Activated CD8-positive, alpha-beta memory T cell treated with anti-CD3 and anti-CD28 coated beads for 4 hours (primary cell): ENCODE measurements at places on chromosomes 2 and 18.

- DNase-seq: no peak
These were observed 13.1 kb downstream of the KCNE4 start for GRCh38 chr2:223065107-223065506.

- no peak for DNase-seq
These were observed 431.6 kb downstream of the MEIS1 start for GRCh38 chr2:66866331-66867062.

DNA sequence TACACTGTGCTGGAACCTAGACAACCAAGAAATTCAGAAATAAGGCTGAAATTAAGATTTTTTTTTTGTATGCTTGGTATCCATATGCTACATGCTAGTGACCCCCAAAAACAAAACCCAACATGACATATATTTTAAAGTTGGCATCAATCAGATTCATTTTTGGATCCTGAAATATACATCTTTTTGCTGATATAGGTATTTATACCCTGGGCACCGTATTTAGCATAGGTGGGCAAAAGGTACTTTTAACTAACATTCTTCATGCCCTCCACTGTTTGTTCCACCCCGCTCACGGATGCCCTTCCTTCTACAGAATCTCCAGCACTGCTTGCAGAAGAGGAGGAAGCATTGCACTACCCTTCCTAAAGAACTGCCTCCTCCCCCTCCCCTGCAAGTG, 52.6 kb downstream of the SPOPL start:
- no peak for DNase-seq

- no peak for DNase-seq
These were observed 46.2 kb downstream of the COL4A4 start for GRCh38 chr2:227117852-227118251.

DNA sequence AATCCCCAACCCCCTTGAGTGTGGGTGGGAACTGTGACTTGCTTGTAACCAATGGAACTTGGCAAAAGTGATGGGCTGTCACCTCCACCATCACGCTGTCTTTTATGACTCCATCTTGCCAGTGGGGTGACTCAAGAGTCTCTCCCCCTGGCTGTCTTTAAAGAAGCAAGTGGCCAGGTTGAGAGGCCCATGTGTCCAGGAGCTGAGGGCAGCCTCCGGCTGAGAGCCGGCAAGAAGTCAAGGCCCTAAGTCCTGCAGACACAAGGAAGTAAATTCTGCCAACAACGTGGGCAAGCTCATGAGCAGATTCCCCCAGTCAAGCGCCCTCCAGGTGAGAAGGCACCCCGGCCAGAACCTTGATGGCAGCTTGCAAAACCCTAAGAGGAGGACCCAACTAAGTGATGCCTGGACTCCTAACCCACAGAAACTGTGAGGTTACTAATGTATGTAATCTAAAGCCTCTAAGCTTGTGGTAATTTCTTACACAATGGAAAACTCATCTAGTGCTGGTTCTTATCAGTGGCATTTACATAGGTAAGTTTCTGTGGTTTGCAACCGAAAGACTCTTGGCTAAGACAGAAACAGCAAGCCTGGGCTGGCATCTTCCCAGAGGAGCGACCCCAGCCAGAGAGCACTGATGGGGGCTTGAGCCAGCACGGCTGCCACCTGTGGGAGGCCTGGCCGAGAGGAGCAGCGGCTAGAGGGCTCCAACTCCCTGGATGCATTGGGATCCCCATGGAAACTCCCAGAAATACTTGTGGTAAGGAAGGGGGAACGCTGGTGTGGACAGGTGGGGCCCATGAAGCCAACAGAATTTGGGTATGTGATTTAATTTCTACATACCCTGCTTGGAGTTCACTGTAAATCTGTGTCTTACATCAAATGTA, 49.3 kb downstream of the CIB4 start:
- DNase-seq: no peak

GRCh38 chr18:22789600-22789999, 143.5 kb upstream of the RBBP8 start:
- no peak for DNase-seq

- DNase-seq: no peak
These were observed 39.9 kb upstream of the DARS1 start for GRCh38 chr2:136025057-136025973.

DNA sequence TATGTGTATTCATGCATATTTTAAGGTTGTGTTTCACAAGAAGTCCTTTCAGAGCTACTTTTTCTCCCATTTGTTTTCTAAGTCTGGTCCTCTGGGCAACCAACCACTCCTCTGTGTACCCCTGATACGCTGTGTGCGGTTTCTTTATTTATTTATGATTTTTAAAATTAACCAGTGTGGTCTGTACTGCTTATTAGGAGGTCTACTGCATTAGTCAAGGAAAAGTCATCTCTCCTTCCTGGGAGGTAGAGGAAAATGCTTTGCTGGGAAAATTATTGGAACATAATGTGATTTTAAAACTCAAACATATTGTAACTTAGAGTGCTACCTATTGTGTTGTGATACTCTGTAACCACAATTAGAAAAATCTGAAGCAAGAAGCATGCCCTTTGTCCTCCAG, 1404.3 kb downstream of the SUCLG1 start:
- DNase-seq: no peak

DNA sequence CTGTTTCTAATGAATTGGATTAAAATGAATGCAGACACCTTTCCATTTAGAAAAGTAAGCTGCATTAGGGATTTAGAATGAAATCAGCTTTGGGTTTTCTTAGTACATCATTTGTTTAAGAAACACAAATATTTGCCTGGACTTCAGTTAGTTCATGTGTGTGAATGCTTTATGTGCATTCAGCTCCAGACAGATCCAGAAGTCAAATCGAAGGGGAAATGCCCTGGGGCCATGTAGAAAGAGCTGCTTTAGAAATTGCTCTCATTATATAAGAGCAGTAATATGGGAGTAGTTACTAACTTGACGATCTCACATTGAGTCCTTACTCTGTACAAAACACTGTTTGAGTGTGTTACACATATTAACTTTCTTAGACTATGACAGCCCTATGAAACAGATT, 88.0 kb upstream of the TTC39C start:
- no peak for DNase-seq

- no peak for DNase-seq
These were observed at the start of gene DOK6 for GRCh38 chr18:69400253-69400975. TSS of gene DOK6 (plus strand) at chr18:69400888.

DNA sequence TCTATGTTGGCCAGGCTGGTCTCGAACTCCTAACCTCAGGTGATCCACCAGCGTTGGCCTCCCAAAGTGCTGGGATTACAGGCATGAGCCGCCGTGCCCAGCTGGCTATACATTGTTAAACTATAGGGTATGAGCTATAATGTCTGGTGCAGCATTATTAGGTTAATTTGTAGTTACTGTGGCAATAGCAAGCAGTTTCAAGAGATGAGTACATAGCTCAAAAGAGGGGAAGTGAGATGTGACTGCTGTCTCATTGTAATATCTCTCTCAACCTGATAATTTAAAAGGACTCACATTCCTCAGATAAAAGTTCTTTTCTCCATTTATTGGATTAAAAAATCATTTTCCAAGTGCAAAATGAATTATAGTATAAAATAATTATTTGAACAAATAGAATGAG, 116.4 kb downstream of the INO80D start:
- no peak for DNase-seq

- no peak for DNase-seq
These were observed 212.4 kb upstream of the CWC22 start for GRCh38 chr2:180219491-180219890.

DNA sequence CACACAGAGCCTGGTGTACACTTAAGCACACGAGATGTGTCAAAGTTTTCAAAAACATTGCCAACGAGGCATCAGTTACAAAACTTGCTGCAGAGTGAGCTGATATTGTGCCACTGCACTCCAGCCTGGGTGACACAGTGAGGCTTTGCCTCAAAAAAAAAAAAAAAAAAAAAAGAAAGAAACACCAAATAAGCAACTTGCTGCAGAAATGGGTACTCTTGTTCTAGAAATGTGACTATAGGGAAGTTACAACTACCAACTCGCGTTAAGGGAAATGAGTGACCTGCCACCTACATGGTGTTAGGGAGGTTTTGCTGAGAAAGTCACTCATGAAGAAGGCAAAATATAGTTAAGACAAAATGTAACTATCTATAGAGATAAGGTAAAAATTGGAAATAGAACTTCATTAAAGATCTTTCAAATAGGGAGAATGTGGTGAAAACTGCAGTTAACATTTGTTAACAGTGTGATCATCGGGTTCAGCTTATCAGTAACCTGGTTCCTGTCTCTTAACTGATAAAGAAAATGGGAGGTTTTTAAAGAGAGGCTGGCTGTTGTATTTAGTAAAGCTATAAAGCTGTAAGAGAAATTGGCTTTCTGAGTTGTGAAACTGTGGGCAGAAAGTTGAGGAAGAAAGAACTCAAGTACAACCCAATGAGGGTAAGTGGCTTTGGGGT, at the start of gene IL1RL1:
Gene IL1RL1 (plus strand): TSS at position 600 of the 677 bp plus-strand sequence. CDS start 26,702 bp downstream, outside the sequence.
- no peak for DNase-seq

DNA sequence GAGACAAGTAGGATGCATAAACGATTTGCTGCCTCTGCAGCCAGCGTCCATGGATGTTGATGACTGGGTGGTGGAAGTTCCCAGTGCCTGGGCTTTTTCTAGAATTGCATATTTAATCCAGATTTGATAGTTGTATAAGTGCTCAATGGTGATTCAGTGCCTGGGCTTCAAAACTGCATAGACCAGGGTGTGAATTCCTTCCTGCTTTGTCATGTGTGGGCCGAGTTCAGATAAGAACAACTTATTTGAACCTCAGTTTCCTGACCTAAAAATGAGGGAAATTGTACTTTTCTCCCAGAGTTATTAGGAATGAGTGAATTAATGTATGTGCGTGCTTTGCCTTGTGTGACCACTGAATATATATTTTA, 154.6 kb downstream of the WDSUB1 start:
- no peak for DNase-seq

DNA sequence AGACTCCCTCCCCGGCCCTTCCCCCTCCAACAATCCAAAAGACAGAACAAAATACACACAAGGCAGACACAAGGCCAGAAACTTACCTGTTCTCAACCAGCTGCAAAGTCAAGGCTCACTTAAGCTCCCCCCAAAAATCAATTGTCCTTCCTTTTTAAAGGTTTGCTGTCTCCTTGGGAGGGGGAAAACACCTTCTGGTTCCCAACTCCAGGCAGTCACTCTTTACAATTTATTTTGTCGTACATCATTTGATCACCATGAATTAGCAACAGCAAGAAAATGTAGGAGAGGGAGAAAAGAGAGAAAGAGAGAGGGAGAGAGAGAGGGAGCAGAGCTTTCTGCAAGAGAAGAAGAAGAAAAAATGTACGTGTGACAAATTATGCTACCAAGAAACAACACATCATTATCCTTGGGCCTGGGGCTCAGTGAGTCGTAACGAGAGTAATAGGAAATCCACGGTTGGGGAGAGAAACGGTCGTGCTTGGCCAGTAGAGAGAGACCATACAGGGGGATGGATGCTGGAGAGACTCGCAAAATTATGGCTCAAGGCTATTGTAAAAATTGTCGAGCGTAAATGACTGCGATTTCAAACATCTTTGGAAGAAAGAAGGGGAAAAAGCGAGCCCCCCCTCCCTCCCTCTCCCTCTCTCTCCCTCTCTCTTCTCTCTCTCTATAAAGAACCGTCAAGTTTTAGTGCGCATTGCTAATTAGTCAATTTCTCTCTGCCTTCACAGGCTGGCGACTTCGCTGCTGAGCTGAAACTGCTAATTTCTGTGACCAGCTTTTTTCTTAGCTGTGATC, at the start of gene KLHL14:
Gene KLHL14 (minus strand): TSS at position 443 of the 801 bp plus-strand sequence. CDS start 2,432 bp downstream, outside the sequence.
- no peak for DNase-seq

DNA sequence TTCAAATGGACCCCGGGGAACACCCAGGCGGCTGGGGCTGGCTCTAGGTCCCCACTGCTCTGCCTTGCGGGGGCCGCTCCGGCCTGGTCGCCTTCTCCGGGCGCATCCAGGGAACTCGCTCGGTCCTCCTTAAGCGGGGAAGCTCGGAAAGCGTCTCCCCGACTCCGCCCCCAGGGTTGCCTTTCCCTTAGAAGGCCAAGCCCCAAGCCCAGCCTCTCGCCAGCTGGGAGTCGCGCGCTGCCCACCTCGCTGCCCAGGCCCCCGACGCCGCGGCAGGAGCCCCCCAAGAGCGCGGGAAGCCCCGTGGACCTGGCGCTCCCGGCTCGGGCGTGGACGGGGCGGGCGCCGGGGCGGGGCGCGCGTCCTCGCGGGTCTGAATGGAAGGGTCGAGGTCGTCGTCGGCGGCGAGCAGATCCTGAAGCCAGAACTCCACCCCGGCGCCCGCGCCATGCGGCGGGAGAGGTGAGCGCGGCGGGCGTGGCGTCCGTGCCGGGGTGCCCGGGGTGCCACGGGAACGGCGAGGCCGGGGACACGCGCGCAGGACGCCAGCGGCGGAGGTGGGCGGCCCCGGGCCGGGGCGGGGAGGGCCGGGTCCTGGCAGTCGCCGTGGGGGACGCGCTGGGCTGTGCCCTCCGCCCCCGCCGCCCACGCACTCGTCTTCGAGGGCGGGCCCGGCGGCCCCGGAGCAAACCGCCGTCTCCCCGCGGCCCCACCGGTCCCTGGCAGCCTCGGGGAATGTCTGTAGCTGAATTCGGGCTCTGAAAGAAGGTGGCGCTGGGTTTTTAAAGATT, at the start of gene BOK:
Gene BOK (plus strand): TSS at position 214 of the 791 bp plus-strand sequence. CDS start 739 bp downstream, outside the sequence.
- DNase-seq: no peak

DNA sequence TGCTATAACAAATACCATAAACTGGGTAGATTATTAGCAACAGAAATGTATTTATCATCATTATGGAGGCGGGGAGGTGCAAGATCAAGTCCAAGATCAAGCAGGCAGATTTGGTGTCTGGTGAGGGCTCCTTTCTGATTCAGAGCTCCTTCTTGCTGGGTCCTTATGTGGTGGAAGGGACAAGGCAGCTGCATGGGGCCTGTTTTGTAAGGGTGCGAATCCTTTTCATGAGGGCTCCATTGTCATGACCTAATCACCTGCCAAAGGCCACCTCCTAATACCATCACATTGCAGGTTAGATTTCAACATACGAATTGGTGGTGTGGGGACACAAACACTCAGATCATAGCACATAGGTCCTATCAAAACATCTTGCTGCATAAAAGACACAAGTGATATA, 84.4 kb upstream of the CCDC150 start:
- no peak for DNase-seq

DNA sequence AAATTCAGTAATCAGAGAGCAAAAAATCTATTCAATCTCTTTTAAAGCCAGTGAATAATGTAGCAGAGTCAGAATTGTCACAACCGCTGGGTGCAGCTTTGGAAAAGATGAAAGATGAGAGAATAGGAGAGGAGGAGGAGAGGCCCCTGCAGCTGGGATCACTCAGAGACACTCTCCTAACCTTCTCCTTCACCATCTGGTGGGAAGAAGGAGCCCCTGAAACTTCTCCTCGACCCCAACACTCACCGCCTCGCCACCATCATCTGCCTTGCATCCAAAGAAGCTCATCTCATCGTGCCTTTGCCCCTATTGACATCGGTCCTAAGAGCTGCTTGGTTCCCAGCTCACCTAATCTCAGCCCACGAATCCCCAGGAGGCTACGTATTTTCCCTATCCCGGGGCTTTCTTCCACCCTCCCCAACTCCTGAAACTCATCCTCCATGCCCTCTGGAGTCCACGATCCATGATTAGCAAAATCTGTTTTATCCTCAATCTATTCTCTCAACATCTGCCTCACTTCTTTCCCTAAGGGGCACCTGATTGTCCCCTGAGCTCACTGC, 58.5 kb downstream of the PKDCC start:
- DNase-seq: no peak

DNA sequence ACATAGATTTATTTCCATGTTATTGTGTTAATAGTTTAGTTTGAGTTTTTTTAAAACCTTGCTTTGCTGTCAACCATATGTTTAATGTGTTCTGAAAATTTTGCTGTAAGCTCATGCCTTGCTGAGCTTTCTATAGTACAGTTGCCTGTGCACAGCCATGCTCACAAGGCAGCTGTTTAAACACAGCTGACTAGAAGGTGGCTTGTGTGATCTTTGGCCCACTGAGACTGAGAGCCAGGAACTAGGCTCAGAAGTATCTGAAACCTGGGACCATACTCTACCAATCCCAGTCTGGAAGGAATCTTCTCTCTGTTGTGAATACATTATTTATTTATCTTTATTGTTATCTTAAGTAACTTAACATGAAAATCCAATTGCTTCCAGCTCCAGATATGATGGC, 350.5 kb downstream of the KIAA1328 start:
- DNase-seq: no peak
